ENCODE measurements at places on chromosomes 3 and 15.

- no peak for DNase-seq
Measured at GRCh38 chr15:22861161-22861560, 22.7 kb downstream of the NIPA2 start.

DNA sequence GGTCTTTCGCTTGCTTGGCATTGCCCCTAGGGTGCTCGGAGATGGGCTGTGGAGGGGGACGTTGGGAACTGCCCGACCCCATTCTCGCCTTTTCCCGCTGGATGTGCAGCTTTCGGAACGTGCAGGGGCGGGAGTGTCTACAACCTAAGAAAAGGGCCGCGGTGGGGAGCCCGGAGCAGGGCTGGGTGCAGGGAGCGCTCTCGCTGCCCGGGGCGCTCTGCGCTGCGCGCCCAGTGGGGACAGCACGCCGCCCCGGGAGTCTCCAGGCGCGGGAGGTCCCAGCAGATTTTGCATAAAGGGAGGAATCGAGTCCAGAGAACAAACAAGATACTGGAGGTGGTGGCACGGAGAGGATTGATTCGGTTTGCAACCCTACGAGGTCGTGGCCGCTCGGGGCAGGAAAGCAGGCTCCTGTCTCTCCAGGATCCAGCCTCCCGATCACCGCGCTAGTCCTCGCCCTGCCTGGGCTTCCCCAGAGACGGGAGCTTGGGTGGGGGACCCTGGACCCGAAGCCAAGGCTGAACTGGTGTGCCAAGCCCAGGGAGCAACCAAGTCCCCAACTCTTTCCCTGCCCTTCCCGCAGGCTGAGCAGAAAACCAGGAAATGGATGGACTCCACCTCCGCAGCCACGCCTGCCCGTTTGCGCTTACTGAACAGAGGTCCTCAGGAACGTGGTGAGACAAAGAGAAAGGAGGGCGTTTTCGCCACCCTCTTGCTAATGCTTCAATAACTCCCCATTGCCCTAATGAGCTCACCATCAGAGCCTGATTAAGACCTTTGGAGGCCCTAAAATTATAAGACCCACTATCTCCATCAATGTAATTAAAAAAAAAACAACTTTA, 59.7 kb downstream of the NOX5 start:
- DNase-seq = no peak

GRCh38 chr3:105516972-105517371, 150.3 kb downstream of the ALCAM start:
- no peak for DNase-seq

- DNase-seq = no peak
Measured at GRCh38 chr3:46847744-46848143, 15.5 kb downstream of the MYL3 start.

DNA sequence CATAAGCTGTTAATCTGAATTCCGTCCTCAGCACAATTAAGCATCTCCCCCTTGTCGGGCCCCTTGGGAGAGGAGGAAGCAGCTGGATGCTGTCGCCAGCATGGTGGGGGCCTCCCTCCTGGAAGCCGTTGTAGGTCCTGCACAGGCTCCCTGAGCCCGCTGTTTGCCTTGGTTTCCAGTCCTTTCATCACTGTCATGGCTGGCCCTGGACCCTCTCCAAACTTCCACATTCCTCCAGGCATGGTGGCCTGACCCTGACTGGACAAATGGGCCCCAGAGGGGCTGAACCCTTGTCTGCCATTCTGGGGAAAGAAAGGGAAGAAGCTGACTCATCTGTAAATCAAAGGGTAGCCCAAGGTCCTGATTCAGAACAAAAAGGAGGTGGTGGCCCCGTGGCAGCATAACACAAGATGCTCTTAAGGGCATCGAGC, 300.5 kb upstream of the LRRFIP2 start:
- no peak for DNase-seq

DNA sequence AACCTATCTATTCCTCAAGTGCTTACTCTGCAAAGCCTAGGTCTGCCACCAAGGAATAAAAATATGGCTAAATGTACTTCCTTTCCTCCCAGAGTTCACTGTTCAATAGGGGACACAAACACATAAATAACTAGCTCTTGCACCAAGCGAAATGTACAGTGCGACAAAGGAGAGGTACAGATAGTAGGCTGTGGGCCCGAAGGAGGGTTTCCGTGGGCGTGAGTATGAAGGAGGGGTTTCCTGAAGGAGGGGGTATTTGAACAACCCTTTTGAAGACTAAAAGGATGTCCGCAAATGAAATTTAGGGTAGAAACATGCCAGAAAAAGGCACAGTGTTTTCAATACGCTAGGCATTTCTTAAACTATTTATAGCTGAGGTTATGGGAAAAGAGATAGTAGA, 207.9 kb downstream of the LPP start:
- DNase-seq = peak; percentile 33
